Tibial nerve (tissue), 4 donors: ENCODE measurements at places on chromosomes 3 and 15.

GRCh38 chr3:176590722-176591121 lies 606.6 kb downstream of the TBL1XR1 start:
- no peak for DNase-seq

DNA sequence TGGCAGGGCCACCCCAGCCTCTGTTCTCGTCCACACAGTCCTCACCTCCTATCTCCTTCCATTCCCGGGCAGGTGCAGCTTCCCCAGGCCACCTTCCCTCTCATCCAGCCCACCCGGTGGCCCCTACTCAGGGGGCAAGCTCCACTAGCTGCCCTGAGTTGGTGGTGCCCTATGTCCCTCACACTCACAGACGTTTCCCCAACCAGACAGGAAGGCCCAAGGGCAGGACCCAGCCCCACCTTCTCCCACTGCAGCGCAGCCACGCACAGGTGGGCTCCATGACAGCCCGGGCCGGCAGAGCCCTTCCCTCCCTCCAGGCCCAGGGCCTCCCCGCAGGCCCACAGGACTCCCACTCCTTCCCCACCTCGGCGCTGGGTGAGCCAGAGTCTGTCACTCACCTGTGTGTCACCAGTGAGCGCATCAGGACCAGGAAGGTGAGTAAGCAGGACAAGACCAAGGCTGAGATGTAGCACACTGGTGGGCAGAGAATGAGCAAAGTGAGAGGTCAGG lies 11.1 kb downstream of the ISLR start:
- DNase-seq: no peak

DNA sequence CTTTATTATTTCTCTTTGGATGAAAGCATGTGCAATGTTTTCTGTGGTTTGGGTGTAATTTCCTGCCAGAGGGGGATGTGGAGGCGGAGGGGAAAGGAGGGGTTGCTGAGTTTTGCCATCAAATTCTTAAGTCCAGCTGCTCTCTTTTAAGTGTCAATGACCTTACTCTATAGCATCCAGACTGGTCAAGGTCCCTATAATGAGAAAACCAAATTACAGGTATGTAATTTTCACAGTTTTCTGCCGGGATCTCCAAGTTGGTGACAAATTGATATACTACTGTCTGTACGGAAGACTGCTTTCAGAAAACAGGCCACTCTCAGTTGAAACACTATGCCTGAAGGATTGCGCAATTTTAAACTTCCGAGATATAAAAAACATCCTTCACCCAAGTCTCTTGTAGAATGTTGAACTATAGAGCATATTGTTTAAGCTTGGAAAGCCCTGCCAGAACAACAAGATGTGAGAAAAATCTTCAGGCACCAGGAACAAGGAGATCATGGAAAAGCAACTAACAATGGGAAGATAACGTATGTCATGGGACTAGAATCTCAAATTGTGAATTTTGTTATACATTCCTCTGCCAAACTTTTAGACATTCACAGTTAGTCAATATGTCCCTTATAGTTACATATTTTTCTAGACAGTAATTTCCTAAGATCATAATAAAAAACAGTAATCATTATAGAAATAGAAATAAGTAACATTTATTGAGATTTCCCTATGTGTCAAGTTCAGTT lies 300.7 kb upstream of the SATB1 start:
- DNase-seq: no peak

DNA sequence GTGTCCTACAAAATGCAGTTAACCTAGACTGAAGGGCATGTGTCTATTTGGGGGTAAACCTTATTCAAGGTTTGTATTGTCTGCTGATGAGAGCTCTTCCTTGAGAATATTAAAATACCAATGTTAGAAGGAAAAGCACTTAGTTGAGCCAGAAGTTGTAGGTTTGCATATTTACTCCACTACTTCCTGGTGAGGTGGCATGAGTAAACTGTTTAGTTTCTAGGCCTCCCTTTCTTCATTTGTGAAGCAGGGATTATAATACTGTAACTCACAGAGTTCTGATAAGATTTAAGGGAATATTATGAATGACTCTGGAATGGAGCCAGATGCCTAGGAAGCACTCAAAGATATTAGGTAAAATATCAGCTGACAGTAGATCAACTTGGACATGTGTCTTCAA lies 46.7 kb downstream of the CD200R1L start:
- DNase-seq: no peak

DNA sequence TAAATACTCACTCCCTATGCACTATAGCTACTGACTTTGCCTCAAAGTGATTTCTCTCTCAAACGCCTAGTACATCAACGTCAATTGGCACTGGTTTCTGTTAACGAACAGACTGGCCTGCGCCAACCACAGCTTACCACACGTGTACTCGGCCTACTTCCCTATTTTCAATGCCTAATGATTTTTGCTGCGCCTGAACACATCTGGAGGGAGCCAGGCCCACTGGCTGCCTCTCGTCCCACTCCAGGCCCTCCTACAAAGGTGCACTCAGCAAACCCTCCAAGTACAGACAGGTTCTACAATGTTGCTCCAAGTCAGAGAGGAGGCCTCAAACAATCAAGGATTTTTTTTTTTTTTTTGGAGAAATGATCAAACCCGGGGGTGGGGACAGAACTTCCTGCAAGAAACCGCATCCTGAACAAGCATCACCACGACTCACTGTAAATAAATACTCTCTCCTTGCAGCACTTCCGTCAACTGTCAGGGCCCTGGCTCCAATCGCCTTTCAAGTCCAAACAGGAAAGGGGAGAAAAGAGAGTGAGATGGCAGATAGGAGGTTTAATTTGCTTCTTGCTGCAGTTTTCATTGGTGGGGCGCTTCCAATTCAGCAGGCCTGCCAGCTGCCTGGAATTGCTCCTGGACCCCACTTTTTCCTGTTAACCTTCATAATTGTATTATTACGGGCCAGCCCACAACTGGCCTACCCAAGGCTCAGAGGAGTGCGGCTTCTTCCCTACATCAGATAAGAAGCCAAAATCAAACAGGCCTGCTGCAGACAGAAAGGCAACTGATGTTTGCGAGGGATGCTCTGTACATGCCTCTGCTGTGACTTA lies 139.3 kb downstream of the FOXP1 start:
- DNase-seq: peak; percentile 39

DNA sequence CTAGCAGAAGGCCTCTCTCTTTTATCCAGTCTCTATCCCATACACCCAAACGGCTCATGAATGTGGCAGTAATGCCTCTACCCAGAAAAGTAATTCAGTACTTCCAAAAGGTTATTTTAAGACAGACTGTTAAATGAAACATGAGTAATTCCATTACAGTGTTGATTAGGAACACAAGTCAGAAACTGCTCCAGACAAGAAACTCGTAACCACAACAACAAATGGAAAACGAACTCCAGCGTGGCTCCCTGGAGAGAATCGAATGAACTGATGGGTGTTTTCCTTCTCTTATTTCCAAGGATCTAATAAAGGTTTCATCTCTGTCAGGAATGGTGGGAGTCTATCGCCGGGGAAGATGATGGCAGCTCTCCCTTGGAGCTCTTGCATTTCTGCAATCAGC lies 228.4 kb downstream of the MAGI1 start:
- DNase-seq: no peak

GRCh38 chr3:117893001-117893400 lies 1141.6 kb downstream of the IGSF11 start:
- no peak for DNase-seq

DNA sequence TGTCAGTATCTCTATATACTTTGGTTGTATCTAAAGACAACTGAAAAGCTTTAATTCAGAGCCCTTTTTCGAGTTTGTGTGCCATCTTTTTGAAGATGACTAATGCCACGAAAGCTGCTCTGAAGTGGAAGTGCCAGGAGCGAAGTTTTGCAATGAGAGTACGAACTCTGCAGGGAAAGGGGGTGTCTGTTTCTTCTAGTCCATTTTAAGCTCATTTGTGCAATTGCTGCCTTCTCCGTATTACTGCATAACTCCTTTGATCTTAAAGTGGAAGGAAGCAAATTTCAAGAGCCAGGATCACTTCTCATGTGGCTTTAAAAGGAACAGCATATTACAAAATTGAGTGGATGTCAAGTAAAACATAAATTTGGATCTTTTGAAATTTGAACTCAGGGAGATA lies 245.3 kb downstream of the FEZF2 start:
- DNase-seq: no peak

- peak; percentile 35 for DNase-seq
Observed at GRCh38 chr15:47196048-47196447, 521.3 kb upstream of the SEMA6D start.

DNA sequence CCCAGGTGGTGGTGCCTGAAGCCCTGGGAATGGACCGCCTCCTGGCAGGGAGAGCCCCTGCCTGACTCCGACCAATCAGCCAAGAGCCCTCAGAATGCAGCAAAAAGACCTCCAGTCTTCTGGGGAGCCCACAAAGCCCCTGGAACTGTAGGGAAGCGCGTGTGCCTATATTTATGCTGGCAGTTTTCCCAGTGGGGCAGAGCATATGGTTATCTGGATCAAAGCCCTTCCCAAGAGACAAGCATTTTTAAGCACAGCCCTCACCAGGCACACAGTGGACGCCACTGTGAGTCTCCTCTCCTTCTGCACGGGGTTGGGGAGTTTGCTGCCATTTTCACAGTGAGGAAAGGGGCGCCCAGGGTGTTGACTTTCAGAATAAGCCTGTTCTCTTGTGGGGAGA lies 80.9 kb upstream of the RPL32 start:
- no peak for DNase-seq

DNA sequence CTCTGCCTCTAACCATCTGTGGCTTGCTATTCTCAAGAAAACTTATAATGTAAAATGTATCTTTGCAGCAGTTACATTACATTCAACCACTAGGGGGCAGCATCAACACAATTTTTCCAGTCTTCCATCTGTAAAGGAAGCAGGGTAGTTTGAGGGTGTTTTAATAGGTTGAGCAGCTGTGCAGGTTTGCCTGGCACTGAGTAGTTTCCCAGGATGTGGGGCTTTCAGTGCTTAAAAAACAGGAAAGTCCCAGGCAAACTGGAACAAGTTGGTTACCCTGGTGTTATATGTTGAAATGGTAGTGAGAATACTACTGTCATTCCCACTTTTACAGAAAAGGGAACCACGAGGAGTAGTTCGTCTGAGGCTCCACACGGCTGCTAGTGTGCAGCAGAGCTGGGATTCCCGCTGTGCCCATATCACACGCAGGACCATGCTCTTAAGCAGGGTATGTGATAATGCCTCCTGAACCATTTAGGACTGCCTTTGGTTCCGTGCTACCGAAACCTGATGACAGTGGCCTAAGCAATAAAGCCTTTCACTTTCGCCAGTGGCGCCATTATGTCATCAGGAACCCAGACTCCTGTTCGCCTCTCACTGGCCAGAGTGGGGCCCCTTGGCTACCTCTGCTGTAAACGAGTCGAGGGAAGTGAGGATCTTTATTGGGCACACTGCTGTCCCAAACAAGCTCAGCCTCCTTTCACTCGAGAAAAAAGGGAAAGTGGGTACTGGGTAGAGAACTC lies 64.7 kb upstream of the ZBTB38 start:
- no peak for DNase-seq

DNA sequence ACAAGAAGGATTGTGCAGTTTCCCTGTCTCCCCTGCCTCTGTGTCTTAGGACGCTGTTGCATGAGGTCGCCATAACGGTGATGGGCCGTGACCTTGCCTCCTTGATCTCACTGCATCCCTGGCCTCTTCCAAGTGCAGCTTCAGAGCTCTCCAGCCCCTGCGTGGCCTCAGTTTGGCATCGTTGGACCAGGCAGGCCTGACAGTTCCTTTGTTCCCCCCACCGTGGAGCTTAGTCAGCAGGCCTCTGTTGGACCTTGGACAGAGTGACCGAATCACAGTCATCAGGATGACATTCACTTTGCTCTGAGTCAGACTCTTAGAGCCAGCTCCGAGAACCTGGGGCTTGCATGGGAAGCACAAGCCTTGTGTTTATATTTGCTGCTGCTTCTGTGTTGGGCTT lies 139.4 kb downstream of the OPA1 start:
- DNase-seq: no peak

- peak; percentile 20 for DNase-seq
Observed at GRCh38 chr3:143849854-143850549, 1.7 kb upstream of the SLC9A9 start.

DNA sequence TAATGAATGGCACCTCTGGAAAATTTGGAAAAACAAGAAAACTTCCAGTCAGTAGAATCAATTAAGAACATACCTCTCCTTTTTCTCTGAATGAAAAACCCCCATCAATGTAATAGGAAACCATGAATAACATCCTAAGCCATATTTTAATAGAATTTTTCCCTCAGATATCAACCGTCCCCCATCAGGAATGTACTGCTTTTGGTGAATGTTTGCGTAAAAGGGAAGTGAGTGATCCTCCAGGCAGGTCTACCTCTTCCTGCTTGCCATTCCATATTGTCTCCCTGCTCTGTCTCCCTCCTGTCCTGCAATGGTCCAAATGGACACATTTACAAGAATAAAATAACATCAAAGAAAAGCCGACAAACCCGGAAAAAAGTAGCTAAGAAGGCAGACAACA lies 30.8 kb downstream of the LAMP3 start:
- no peak for DNase-seq

GRCh38 chr3:12724794-12725193 lies 34.3 kb downstream of the TMEM40 start:
- DNase-seq: no peak

GRCh38 chr15:100818927-100819326 lies 60.7 kb upstream of the ALDH1A3 start:
- DNase-seq: no peak

DNA sequence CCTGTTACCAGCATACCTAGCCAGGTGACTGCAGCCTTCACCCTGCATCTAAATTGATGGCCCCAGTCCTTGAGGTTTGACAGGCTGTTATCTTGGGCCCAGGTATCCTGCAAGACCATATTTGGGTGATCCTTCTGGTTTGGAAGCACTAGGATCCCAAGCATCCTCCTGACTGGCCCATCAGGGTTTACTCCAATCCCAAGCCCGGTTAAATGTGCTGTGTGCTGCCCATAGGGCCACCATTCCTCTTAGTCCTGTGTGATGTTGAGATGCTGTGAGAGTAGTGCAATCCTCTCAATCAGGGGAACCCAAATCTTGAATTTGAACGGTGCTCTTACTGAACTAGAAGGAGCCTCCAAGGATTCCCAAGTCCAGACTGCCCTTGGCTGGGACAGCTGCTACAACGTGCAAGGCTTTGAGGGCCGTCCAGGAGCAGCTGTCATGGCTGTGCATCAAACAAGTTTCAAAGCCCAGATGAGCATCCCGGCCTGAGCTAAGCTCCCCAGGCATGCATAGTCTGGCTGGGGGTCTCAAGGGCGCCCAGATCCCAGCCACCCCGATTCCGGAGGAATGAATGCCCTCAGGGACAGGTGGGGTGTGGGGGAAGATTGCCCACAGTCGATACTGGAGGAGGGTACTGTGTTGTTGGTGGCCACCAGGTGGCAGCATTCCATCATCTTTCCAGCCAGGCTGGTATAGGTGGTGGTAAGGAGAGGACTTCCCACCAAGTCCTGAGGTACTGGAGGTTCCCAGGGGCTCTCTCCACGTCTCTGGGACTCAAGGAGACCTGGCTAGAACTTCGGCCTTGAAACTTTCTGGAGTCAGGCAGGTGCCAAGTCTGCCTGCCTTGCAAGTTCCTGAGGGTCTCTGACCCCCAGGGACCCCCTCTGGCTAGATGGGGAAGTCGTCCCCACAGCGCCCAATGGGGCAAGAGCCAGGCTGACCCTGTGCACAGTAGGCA lies 32.6 kb downstream of the RBM5 start:
- DNase-seq: peak; percentile 57

- no peak for DNase-seq
Observed at GRCh38 chr15:66046751-66047150, 177.5 kb downstream of the RAB11A start.
